ENCODE measurements at places on chromosomes 7 and 10.
A peak's percentile ranks its signal among the peaks of the same experiment; 100 is the strongest.

GRCh38 chr7:45053401-45053800 lies 35.4 kb downstream of the NACAD start:
- DNase-seq = no peak

DNA sequence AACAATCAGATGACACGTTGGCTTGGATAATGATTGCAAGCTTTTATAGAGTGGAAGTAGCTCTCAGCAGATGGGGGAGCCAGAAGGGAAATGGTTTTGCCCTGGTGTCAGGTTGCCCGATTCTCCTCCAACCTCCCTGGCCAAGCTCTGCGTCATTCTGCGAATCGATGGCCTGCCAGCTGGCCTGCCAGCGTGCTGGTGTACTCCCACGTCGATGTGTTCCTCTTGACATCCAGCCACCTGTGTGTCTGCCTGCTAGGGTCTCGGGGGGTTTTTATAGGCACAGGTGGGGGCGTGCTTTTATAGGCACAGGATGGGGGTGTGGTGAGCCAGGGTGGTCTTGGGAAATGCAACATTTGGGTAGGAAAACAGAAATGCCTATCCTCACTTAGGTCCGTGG lies 4.6 kb downstream of the NET1 start:
- DNase-seq = no peak

- DNase-seq = no peak
Measured at GRCh38 chr7:1054438-1054837, 10.1 kb downstream of the GPR146 start.

GRCh38 chr10:5465976-5466450 lies 33.4 kb downstream of the CALML5 start:
- DNase-seq = no peak

- no peak for DNase-seq
Measured at GRCh38 chr7:35878351-35878750, 77.5 kb downstream of the SEPTIN7 start.

DNA sequence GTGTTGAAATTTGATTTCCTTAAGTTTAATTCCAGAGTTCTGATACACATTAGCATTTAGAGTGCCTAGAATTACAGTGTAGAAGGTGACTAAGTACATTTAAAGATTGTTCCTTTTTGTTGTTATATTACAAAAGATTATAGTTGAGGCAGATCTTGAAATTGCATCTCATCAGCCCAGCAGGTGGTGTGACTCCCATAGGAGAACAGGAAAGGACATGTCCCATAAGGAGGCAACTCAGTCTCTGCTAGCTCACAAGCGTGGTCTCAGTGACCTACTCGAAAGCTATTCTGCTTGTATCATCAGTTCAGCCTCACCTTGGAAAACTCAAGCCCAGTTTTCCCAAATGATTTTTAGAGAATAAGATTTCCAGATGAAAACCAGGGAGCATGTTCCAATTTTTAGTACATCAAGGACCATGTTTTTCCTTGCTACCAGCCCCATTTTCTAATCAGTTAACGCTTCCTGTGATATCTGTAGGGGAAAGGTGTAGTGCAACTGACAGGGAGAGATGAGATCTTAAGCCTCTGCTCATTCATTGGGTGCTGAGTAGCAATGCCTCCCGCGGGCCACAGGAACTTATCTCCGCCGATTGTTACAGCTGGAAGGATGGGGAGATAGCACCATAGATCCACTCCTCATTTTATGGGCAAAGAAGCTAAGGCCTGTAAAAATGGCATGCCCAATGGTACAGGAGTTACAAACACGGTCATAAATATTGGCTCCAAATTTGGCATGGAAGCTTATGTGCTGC lies 1.1 kb upstream of the GNAI1 start:
- no peak for DNase-seq

GRCh38 chr10:107749235-107749634 lies 584.7 kb upstream of the SORCS1 start:
- DNase-seq = no peak

GRCh38 chr10:100607439-100607838 lies 71.7 kb downstream of the HIF1AN start:
- no peak for DNase-seq

- DNase-seq = no peak
Measured at GRCh38 chr10:102451105-102451969, at the start of gene C10orf95. Gene C10orf95, minus strand, starts transcription at chr10:102451543. Its CDS starts 450 bp downstream, at chr10:102451093.

DNA sequence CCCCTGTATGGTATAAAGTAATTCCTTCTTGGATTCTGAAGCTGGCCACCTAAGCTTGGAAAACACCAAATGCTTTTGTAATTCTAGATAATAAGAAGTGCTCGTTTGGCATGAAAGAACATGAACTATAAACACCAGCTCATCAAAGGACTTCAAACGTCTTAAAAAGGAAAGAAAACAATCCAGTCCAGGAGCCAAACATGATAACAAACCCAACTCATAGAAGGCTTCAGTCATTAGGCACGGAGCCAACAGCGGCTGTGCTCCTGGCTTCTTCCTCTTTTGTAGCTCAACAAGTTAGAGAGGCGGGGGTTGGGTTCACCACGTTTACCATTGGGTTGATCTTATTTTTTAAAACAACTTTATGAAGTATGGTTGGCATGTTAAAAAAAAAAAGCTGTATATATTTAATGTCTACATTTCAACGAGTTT lies 56.4 kb upstream of the ECHDC3 start:
- DNase-seq = peak; percentile 62

DNA sequence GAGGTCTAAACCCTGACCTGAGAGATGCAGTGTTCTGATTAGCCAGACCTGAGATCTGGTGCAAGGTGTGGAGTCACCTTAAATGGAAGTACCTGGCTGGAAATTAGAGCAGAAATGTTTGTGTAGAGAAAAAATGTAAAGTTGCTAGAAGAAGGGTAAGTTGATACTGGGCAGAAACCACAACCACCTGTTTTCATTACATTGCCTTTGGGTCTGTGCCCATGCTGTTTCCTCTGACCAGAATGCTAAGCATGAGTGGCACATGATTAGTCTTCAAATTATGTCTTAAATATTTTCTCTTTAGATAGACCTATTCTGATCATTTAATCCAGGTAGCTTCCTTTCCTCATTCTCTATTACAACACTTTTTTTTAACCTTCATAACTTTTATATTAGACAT lies 69.0 kb downstream of the CASD1 start:
- no peak for DNase-seq

- DNase-seq = no peak
Measured at GRCh38 chr7:154857728-154858681, 144.9 kb downstream of the PAXIP1 start.

DNA sequence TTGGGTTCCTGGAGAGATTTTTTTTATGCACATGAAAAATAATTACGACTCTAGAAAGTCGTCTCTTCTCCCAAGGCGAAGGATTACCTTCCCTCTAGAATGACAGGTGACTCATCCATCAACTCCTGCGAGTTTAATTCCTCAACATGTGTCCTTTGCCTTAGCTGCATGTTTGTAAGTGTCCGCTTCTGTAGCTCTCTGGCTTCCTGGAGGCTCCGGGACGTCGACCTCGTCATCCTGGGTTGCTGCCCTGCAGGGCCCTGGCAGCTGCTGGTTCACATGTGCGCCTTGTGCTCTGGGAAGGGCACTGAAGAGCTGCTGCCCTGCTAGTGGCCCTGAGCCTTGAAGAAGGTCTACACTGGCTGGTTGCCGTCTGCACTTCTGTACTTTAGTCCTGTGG lies 210.2 kb downstream of the MLLT10 start:
- no peak for DNase-seq

GRCh38 chr7:42575171-42575570 lies 336.7 kb downstream of the C7orf25 start:
- DNase-seq = no peak

All from CD4-positive, alpha-beta memory T cell (primary cell).